Activated CD4-positive, CD25-positive, alpha-beta regulatory T cell treated with anti-CD3 and anti-CD28 coated beads, Interleukin-2, amount 50 U/mL, for 72 hours (primary cell): ENCODE measurements at places on chromosomes 2 and 18.

GRCh38 chr18:63553081-63553480, 10.9 kb downstream of the SERPINB12 start:
- DNase-seq = no peak

- DNase-seq = no peak
Observed at GRCh38 chr2:6281524-6281923, 584.2 kb downstream of the CMPK2 start.

DNA sequence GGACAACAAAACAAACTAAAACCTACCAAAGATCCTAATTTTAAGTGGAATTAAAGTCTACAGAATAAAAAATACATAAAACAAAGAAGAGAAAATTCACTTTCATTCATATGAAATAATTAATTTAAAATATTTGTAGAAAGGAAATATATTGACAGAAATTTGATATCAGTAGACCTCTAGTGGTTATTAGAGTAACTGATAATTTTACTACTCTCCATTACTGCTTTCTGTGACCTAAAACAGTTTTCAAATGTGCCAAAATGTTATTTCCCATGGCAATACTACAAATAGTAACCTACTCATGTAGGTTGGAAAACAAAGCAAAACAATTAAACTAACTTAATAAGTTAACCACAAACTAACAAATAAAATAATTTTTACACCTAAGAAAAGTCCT, 147.1 kb downstream of the NOL4 start:
- no peak for DNase-seq

GRCh38 chr2:143261986-143262385, 132.8 kb downstream of the ARHGAP15 start:
- DNase-seq = no peak

- DNase-seq = no peak
Observed at GRCh38 chr2:797556-797955, 120.3 kb upstream of the TMEM18 start.

DNA sequence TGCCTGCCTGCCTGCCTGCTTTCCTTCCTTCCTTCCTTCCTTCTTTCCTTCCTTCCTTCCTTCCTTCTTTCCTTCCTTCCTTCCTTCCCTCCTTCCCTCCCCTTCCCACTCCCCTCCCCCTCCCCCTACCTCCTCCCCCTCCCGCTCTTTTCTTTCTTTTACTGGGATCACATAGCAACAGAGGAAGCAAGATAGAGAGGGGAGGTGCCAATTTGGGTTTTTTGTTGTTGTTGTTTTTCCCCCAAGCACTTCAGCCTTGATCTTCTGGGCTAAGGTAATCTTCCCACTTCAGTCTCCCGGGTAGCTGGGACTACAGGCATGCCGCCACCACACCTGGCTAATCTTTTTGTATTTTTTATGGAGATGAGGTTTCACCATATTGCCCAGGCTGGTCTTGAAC, 20.0 kb downstream of the PPM1B start:
- DNase-seq = no peak

GRCh38 chr2:129929321-129930290, 49.9 kb upstream of the RAB6C start:
- DNase-seq = no peak

DNA sequence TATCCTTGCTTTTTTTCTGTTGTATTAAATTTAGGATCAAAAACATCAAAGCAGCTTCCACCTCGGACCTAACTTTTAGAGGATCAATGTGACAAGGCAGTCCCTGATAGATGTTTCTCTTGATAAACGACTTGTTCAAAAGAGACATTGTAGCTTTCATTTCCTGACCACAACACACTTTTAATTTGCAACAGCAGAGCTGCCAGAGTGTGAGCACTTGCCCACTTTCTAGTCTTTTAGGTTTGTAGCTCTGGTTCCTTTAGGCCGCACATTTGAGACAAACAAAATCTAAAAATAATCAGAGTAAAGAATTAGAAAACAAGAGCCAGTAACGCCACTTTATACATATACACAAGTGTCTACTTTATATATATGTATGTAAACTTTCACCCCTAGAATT, 3.1 kb downstream of the FIGN start:
- DNase-seq = no peak

GRCh38 chr2:23625726-23626125, 240.7 kb downstream of the KLHL29 start:
- DNase-seq = no peak

DNA sequence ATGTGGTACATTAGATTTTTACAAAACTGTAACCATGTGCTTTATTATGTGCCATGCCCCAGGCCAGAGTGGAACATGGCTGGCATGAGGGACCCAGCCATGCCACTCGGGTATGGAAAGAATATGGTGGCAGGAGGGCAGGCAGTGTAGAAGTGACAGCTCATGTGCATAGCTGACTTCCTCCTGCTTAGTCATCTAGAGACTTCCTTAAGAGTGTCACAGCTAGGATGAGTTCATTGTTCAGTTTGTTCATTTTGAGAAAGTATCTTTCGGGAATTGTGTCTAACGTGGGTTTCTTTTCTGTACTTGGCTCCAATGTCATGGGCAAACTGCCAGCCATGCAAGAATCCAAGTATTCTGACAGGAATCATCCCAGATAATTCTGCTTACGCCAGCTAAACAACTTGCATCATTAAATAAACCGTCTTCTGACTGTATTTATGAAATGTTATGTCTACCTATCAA, 94.3 kb upstream of the ITGB6 start:
- DNase-seq = no peak

- DNase-seq = no peak
Observed at GRCh38 chr2:120503206-120503792, 157.4 kb downstream of the INHBB start.

DNA sequence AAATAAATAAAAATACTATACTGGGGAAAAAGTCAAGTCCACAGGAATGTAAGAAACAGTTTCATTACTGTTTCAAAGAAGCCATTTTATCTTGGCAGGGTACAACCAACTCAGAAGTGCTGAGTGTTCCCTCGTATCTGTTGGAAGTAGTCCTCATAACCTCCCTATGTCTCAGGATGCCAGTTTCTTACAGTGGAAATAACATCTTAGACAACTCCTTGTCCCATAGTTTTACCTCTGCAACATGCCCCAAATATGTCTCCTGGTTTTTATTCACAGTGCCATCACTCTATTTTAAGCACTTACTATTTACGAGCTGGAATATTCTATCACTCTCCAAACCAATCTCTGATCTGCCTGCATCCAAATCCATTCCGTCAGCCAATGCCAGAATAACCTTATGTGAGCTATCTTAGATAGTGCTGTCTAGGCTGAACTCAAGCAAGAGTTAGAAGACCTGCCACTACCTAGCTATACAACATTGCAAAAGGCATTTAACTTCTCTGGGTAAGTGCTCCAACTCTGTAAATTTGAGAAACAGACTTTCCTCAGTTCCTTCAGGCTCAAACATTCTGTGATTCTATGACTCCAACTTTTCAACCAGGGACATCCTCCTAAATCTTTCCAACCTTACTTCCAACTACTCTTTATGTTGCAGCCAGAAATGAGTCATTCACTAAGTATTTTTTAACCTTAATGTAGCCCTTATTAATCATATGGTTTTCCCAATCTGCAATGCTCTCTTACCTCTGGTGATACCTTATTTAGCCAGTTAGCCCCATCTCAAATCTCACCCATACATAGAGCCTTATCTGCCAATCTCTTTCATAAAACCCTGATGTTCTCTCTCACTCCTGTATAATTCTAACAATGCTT, 66.7 kb downstream of the RTN4 start:
- no peak for DNase-seq

GRCh38 chr2:96485350-96485749, 19.8 kb downstream of the NEURL3 start:
- no peak for DNase-seq

DNA sequence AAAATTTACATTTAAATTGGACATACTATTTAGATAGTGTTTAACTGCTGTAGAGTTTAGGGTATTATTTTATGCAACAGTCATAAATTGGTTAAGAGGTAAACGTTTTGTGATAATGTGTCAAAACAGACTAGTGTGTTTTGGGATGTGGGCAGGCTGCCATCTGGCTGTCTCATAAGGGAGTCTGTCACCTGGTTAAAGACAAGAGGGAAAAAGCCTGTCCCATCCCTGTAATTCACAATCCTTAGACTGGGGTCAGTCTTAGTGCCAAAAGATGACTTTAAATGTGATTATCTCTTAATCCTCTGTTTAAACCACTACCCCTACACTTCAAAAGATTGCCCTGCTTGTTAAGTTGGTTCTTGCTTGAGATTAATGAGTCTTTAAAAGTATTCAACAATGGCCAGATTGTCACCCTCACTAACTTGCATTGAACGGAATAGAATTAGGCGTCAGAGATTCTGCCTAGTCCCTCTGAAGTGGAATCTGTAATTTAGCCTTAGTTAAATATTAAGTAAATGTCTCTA, 59.2 kb downstream of the SGPP2 start:
- no peak for DNase-seq

- DNase-seq = no peak
Observed at GRCh38 chr2:149167941-149168340, 129.4 kb downstream of the LYPD6B start.

DNA sequence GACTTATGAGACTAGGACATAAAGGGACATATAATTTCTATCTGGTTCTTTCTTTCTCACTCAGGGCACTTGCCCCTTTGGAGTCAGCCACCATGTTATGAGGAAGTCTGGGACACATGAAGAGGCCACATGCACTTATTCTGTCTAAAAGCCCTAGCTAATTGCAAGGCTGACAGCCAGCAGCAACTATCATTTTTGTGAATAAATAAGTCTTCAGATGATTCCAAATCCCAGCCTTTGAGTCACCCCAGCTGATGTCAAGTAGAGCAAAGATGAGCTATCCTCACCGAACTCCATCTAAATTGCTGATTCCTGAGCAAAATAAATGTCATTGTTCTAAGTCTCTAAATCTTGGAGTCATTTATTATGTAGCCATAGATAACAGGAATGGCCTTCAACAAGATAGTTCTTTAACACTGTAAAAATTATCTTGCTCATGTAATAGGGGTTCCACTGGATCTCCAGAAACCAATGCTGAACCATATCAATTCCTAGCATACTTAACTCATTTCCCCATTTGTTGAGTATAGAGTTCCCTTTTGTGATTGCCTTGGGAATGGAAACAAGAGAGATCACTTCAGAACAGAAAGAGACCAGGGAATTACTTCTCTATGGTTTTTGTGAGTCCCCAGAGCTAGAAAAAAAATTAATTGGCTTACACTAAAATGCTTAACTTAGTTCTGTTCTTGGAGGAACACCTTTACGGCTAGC, 50.6 kb upstream of the FN1 start:
- DNase-seq = no peak

GRCh38 chr18:57026316-57026715, 120.6 kb upstream of the BOD1L2 start:
- no peak for DNase-seq

DNA sequence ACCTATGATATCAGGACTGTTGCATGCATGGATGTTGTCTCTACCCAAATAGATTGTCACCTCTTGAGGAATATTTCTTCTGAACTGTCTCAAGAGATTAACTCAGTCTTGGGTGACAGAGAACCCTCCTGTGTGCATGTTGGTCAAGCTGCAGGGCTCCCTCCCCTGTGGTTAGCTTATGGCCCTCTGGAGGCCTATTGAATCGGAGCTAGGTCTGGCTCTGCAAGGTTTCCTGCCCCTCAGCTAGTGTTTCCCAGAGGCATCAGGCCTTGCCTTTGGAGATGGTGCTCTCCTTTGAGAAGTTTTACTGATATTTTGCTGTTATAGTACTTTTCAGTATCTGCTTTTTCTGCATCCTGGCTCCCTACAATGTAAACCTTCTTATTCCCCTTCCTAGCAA, 769.2 kb upstream of the FAM98A start:
- DNase-seq = no peak

- DNase-seq = no peak
Observed at GRCh38 chr2:211387734-211388133, 831.3 kb downstream of the CPS1 start.

GRCh38 chr2:127652786-127653357, 6.9 kb downstream of the GPR17 start:
- no peak for DNase-seq

DNA sequence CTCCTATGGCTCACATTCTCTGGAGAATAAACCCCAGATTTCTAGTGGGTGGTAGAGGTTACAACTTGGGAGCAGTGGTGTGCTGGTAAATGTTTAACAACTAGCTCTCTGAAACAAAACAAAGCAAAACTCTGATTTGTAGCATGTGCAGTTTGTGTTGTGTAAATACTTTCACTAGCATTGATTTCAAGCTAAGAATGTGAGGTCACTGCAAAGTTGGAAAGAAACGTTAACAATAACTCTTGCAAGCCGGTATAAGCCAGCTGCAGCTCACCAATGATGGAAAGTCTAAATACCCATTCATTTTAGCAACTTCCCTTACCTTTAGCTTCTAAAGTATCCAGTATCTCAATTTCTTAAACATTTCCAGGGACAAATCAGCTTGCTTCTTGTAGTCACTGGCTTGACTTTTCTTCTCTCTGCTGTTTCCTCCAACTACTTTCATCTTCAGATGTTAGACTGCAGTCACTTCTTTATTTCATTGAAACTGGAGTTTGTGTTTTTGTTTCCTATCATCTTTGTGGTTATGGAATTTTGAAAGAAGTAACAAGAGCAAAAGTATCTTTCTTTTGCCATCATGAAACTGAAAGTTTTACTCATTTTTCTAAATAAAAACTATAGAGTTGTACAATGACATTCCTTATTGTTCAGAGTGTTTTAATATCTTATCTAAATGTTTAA, 140.2 kb downstream of the PLCL1 start:
- no peak for DNase-seq

DNA sequence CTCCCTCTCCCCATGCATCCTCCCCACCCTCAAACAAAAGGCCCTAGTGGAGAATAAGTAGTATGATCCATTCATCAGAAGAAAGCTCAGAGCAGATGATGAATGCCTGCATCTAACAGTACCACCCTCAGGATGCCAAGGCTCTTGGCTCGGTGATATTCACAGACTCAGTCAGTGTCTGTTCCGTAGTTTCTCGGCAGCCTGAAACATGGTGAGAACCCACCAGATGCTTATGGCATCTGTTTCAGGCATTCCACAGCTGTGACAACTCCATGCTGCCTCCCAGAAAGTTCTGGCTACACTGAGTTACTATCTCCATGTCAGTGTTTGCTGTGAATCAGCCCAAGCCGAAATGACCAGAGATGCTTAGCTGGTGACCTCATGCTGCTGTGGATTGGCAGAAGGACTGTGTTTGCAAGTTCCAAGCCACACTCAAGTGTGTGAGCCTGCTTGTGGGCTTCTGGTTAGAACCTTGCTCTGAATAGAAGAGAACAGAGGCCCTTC, 83.9 kb downstream of the WDSUB1 start:
- no peak for DNase-seq

- no peak for DNase-seq
Observed at GRCh38 chr18:79093986-79094385, 24.8 kb downstream of the ATP9B start.

- no peak for DNase-seq
Observed at GRCh38 chr18:58432050-58432727, 196.7 kb downstream of the ALPK2 start.

DNA sequence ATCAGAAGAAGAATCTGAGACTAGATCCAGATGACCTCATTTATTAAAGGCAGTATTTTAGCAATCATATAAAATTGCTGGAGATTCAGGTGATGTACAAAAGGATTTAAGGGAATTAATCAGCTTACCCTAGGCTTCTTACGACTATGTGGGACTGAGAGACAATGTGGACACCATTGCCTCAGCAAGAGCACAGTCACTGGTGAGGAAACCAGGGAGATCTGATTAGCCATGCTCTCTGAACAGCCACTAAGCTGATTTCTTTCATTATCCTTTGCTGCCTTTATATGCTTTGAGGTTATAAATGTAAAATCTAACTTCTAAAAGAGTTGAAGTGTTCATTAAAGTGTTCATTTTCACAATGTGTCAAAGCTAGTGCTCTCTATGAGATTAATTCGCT, 22.7 kb upstream of the GULP1 start:
- no peak for DNase-seq

- DNase-seq = no peak
Observed at GRCh38 chr18:55778788-55779690, 191.0 kb upstream of the TCF4 start.
